ENCODE measurements at places on chromosomes 16 and 17.

DNA sequence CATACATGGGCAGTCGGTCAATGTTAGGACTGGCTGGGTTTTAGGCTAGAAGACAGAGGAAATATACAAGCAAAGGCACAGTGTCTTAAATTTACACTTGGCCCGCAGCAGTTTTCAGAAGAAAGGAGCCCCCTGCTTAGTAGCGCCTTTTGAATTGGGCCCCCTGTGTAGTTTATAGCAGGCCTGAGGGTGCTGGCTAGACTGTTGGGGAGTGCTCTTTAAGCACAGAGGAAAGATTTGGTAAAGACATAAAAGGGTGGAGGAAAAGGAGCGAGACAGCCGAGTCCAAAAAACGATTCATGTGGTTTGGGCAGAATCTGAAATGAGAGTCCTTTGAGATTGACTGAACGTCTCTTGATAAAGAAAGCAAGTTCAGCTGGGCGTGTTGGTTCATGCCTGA is 10.6 kb downstream of the RMI2 start:
- DNase-seq, result no peak

DNA sequence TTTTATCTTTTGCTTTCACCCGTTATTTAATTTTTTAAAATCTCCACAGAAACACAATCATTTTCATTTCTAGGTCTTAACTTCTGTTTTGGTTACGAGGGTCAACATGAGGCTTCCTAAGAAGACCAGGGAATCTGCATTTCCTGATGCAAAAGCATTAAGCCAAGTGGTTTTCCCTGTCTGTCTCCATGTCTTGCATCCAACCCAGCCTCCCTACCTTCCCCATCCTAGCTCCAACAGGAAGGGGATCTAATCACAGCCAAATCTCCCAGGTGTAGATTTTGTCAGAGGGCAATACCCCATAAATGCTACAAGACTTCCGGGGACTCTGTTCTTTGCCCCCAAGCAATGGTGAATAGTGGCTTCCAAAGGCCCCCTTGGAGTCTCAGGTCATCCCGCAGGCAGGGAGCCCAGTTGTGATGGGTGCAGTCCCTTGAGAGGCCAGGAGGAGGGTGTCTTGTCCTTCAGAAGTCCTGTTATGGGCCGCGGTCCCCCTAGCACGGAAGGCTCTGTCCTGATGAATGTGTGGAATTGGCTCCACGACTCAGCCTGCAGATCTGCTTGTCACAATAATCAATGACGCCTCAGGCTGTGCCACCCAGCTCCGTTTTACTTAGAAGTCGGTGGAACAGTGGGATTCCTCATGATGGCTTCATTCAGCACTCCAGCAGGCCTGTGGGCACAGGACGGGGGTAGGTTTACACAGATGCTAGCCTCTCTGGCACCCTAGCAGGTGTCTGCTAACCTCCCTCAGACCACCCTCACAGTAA is 141.1 kb downstream of the RGS9 start:
- DNase-seq, result no peak

DNA sequence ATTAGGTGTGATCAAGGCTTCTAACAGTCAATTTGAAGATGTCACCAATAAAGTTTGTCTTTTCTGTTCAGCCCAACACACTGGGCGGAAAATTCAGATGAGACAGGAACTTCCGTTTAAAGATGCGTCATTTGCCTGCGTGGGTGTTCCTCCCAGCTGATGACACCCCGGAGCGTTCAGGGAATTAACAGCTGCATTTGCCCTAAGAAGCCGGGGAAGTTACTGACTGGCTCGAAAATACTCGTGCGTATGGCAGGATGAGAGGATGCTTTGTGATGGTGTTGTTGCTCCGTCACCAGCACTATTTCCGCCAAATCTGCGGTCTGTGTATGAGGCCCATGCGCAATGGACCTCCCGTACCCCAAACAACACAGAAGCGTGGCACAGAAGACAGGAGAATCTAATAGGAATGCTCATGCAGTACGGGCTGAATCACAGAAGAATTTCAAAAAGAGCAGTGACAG is 11.9 kb upstream of the PVALEF start:
- DNase-seq, result no peak

GRCh38 chr16:88634141-88634993 is 4.0 kb upstream of the IL17C start:
- peak; percentile 63 for DNase-seq

GRCh38 chr17:16353317-16354174 is at the start of gene CENPV:
TSS of gene CENPV (minus strand) at chr17:16353469. CDS start at chr17:16353436, 33 bp downstream.
- peak; percentile 66 for DNase-seq

GRCh38 chr17:7058831-7059447 is 15.0 kb upstream of the SLC16A11 start:
- no peak for DNase-seq

DNA sequence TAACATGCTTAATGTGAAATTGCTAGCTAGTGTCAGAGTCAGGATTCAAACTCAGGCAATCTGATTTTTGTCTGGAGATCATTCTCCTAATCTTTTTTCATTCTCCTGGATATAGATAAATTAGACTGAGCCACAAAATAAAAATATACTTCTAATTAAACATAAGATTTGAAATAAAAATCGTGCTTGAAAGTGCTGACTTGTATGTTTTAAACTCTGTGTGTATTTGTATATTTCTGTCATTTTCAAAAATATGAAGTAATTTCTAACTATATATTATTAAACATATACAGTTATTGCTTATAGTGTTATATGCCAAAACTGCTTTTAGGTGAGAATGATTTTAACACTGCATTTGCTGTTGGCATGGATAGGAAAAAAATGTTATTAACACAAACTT is 239.4 kb downstream of the KCNJ2 start:
- no peak for DNase-seq

All from activated CD4-positive, CD25-positive, alpha-beta regulatory T cell treated with anti-CD3 and anti-CD28 coated beads, Interleukin-2, amount 50 U/mL, for 72 hours (primary cell).